ENCODE measurements at places on chromosomes 4 and X.
A peak's percentile ranks its signal among the peaks of the same experiment; 100 is the strongest.

DNA sequence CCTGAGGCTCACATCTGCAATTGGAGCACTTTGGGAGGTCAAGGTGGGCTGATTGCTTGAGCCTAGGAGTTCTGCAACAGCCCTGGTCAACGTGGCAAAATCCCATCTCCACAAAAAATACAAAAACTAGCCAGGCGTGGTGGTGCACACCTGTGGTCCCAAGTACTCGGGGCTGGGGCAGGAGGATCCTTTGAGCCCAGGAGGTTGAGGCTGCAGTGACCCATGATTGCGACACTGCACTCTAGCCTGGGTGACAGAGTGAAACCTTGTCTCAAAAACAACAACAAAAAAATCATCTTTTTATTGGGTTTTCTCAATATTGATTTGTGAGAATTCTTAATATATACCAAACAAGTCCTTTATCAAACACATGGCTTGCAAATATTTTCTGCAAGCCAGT lies 64.9 kb downstream of the ANKRD17 start:
- no peak for DNase-seq

DNA sequence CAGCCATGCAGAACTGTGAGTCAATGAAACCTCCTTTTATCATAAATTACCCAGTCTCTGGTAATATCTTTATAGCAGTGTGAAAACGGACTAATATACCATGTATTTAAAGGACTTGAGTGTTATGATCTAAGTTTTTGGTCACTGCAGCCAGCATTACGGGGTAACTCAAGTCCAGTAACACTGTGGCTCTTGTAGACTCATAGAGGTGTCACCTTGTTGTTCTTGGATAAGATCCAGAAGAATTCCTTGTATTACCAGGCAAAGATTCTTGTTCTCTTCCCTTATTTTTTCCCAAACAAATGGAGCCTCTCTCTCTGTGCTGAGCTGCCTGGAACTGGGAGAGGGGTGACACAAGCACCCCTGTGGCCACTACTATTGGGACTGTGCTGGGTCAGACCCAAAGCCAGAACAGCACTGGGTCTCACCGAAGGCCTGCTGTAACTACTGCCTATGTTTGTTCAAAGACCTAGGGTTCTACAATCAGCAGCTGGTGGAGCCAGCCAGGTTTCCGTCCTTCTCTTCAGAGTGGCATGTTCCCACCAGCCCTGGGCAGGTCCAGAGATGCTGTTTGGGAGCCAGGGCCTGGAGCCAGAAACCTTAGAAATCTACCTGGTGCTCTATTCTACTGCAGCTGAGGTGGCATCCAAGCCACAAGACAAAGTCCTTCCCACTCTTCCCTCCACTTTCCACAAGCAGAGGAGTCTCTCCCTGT lies 43.7 kb upstream of the MED14 start:
- no peak for DNase-seq

- DNase-seq = no peak
Measured at GRCh38 chrX:52271206-52271605, 86.5 kb downstream of the MAGED4 start.

- DNase-seq = no peak
Measured at GRCh38 chrX:11786862-11787261, 28.8 kb downstream of the MSL3 start.

- DNase-seq = no peak
Measured at GRCh38 chr4:73856518-73856917, 3.4 kb downstream of the PF4V1 start.

DNA sequence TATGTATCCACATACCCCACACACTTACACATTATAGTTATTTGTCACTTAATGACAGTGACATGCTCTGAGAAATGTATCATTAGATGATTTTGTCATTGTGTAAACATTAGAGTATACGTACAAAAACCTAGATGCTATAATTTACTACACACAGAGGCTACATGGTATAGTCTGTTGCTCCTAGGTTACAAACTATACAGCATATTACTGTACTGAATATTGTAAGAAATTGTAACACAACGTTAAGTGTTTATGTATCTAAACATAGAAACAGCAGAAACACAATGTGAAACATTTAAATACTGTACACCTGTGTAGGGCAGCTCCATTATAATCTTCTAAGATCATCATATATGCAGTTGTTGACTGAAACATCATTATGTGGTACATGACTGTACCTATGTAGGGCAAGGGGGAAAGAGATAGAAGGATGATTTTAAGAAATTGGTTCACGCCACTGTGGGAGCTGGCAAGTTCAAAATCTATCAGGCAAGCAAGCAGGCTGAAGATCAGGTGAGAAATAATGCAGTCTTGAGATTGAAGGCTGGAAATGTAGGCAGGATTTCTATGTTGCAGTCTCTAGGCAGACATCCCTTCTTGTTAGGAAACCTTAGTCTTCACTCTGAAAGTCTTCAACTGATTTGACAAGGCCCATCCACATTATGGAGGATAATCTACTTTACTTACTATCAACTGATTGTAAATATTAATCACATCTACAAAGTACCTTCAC lies 78.0 kb upstream of the CPEB2 start:
- DNase-seq = no peak

DNA sequence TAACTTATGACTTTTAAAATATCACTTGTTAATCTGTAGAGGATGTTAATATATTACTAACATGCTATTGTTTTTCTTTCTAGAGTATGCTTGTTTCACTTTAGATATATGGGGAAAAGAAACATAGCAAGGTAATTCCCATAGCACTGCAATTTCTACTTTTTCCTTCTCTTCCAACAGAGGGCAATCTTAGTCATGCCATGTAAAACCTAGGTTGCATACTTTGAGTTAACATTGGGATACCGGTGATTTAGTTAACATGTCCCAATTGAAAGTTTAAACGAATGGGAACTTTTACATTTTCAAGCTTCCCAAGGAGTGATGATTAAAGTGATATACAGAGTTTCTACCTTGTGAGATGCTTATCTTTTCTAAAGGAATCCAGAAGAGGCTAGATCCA lies 89.4 kb upstream of the IL13RA1 start:
- DNase-seq = no peak

DNA sequence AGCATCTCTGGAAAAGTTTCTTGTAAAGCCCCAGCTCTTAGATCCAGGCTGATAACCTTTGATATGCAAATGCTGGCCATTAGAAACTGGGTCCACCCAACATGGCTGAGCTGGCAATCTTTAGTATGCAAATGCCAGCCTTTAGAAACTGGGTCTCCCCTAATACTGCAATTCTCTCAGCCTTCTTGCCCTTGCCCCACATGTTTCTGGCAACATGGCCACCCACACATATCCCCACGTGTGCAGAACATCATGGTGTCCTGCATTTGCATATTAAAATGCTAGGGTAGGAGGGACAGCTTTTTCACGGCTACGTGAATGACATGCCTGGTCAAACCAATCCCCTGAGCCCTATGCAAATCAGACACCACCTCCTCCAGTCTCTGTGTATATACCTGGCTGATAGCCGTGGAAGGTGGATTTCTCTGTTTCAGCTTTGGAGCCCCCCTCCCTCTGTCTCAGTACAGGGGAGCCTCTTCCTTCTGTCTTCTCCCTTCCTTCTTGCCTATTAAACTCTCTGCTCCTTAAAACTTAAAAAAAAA lies 344.0 kb upstream of the NWD2 start:
- no peak for DNase-seq

DNA sequence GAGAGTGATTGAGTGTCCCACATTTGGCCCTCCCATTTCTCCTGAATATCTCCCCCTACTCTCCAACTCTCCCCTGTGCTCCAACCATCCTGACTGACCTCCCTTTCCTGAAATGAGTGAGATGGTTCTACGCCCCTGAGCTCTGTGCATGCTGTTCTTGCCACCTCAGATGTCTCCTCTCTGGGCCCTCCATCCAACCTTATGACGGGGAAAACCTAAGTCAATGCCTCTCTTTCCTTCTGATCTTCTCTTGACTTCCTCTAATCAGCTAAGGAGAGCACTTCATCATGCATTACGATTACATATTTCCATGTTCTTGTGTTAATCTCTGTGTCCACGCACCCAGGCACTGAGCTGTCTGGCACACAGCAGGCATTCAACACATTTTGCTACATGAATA lies 1.1 kb upstream of the TNIP3 start:
- no peak for DNase-seq

- DNase-seq = no peak
Measured at GRCh38 chrX:103831803-103832544, at the start of gene RAB9B. Gene RAB9B, minus strand, starts transcription at chrX:103832257. Its CDS starts 6,473 bp downstream, at chrX:103825784.

- DNase-seq = no peak
Measured at GRCh38 chr4:42466273-42466844, 69.1 kb downstream of the SHISA3 start.

DNA sequence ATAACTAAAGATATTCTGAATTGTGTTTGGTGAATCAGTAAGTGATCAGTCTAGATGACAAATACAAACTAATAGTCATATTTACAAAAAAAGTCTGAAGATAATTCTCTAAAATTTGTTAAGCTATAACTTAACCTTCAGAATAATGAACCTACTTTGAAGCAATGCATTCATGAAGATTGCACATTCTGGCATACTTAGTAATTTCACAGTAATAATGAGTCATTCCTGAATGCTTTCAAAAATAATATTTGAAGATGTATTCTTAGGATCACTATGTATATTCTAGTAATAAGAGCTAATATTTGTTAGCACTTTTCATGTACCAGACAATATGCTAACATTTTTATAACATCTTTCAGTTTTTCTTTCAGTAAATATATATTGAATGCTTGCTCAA lies 756.7 kb upstream of the SLIT2 start:
- no peak for DNase-seq

GRCh38 chr4:104344342-104344980 lies 150.2 kb downstream of the CXXC4 start:
- no peak for DNase-seq

- DNase-seq = no peak
Measured at GRCh38 chr4:74033739-74034138, 4.8 kb downstream of the CXCL3 start.

- DNase-seq = no peak
Measured at GRCh38 chrX:24023972-24024669, 2.9 kb downstream of the KLHL15 start.

DNA sequence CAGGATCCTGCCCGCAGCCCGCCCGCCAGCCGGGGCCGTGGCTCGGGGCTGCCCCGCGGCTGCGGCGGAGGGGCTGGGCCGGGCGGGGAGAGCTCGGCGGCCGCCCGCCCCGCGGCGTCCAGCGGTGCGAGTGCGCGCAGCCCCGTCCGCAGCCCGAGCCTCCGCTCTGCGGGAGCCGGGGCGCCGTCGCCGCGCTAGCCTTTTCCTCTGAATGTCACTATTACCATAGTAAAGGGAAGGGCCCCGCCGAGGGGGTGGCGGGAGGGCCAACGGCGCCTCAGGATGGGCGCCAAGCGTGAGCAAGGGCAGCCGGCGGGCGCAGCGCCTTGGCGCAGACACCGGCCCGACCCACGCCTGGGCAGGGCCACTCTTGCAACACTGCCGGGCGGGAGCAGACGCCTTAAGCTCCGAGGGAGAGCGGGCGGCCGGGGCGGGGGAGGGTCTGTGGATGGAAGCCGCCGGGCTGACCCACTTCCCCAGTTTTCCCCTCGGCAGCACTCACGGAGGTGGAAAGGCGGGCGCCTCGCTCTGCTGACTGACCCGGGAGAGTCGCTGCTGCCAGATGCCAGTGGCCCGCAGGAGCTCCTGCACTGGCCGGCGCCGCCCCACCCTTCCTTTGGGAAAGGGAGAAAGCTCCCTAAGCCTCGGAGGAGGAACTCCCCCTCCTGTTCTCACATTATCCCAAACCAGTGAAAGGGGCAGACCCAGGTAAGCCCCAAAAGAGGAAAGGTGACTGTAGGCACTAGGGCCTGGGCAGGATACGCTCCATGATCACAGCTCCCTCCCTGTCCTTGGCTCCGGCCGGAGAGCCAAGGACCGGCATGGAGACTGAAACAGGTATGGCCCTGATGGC lies 329.4 kb downstream of the HNRNPD start:
- DNase-seq = peak; percentile 31

DNA sequence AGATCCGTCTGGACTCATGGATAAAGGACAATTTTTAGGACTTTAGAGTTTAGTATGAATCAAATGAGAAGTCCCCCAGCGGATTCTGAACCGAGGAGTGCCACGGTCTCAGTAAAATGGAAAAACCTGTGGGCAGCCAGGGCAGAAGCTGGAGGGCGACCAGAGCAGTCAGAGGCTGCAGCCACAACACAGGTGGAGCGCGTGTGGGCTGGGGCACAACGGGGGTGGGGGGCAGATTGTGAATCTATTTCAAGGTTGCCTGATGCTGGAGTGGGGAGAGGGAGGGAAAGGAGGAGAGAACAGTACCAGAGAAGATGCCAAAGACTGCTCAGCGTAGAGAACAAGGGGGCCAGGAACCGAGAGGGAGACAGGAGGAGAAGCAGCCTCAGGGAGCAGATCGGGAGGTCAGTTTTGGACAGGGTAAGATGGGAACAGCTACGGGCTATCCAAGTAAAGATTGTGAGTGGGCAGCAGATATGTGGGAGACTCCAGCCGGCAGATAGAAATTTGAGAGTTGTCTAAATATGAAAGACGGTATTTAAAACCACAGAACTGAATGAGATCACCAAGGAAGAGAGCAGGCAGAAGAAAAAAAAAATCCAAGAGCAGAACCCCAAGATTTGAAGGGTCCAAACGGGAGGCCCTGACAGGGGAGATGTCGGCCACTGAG lies 9.5 kb downstream of the FAT1 start:
- no peak for DNase-seq

- no peak for DNase-seq
Measured at GRCh38 chr4:19945501-19945900, 306.2 kb upstream of the SLIT2 start.

Measured in omental fat pad (tissue), 4 donors.